ENCODE measurements at places on chromosomes 6 and 20.

DNA sequence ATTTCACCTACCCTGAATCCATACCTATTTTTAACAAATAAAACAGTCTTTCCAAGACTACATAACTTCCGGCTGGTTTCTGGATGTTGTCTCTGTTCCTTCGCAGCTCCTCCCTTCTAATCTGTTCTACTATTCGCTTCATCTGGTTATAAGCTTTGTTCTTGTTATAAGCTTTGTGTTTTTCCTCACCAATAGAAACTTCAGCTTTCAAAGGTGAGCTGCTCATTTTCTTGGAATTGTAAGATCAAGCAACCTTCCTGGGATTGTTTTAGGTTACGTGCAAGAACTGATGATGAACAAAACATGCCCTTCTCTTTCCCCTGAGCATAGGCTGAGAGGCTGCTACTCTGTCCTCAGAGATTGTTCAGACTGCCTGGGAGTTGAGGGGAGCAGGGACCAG is 2.1 kb downstream of the GFOD1 start:
- no peak for DNase-seq

DNA sequence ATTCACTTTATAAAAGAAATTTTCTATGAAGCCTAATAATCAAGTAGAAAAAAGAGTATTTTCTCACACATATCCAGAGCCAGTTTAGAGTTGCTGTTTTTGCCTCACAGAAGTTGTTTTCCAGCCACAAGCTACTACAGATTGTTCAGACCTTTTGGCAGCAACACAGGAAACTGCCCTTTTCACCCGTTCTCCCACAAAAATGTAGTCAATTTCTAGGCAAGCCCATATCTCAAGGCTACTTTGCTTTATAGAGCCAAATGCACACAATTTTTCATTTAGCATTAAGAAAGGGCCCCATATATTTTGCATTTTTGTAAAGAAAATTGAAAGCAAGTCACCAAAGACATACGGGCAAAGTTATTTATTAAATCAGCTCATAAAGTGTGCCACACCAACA is 49.5 kb downstream of the EPB41L2 start:
- no peak for DNase-seq

DNA sequence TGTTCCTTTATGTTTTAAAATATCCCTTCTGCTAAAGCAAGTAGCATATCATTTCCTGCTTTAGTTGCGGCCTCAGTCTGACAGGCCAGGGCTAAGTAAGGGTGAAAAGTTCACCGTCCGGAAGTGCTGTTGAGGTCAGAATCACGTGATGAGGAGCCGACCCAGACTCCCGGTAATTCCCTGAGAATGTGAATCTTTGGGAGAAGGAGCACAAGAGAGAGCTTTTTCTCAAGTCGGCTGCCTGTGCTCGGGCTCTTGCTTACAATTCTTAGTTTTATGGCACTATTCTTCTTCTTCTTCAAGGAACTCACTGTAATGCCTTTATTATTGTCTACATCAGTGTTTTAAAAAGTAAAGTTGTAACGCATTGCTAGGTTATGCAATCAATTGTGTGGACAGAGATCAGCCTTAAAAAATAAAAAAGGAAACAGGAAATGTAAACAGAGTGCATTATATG is 309.3 kb downstream of the PRL start:
- peak; percentile 3 for DNase-seq

DNA sequence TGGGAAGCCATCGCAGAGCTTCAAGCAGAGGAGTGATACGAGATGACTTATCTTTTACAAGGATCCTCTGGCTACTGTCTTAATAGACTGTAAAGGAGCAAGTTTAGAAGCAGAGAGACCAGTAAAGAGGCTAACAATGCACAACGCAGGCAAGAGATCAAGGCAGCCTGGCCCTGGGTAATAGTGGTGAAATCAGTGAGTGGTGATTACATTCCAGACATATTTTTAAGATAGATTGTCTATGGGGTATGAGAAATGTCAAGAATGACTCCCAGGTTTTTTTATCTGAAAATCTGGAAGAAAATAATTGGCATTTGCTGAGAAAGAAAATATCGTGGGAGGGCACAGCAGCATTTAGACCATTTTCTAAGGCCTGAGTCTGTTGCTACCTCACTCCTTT is 213.6 kb upstream of the HTR1E start:
- no peak for DNase-seq

- DNase-seq: no peak
Observed at GRCh38 chr20:63127700-63128364, 88.1 kb downstream of the YTHDF1 start.

DNA sequence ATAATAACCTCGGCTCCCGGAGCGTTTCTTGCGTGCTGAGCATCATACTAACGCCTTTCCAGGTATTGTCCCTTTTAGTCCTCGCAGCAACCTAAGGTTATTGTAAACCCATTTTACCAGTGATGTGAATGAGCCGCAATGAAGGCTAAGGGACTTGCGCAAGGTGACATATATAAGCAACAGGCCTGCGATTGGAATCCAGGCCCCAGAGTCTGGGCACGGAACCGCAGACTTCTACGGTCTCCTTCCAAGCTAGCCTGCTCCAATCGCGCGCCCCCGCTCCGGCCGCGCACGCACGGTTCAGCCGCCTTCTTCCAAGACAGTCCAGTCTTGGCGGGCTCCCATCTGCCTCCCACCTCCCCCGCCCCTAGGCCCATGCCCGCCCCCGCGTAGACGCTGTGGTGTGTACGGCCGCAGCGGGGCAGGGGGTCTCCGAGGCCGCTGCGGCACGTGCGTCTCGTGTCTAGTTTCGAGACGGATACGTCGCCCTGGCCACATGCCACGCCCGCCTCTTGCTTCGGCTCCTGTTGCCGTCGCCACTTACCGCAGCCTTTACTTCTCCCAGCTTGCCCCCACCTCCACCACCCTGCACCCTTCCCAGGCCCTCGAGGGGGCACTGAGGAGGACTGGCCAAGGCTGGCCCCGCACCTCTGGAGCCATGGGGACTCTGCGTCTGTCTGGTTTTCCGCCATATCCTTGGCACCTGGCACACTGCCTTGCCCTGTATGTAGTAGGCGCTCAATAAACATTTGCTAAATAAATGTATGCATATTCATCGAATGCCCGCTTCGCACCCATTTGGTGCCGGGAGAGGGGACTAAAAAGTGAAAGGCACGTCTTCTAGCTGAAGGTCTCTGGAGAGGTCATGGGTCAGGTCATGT is 855 bp upstream of the GFOD1 start:
- DNase-seq: no peak

DNA sequence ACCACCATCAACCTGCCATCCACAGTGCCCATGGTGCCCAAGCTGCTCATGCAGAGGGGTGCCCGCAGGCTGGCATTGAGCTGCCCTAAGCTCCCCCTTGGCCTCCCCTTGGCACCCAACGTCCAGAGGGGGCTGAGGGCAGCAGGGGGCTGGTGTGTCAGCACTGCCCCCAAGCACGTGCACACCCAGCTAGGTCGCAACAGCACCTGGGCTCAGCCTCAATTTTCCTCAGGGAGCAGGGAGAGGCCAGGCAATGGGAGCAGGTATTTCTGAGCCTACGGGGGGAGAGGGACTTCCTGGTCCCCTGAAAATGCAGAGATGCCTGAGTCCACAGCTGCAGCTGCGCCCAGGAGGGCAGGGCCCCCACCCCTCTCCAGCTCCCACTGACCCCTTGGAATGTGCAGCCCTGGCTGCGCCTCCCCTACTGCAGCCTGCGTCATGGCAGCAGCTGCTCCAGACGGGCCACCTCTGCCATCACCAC is 204.2 kb downstream of the ANKRD60 start:
- DNase-seq: no peak

- no peak for DNase-seq
Observed at GRCh38 chr20:57660922-57661745, 40.9 kb upstream of the ZBP1 start.

DNA sequence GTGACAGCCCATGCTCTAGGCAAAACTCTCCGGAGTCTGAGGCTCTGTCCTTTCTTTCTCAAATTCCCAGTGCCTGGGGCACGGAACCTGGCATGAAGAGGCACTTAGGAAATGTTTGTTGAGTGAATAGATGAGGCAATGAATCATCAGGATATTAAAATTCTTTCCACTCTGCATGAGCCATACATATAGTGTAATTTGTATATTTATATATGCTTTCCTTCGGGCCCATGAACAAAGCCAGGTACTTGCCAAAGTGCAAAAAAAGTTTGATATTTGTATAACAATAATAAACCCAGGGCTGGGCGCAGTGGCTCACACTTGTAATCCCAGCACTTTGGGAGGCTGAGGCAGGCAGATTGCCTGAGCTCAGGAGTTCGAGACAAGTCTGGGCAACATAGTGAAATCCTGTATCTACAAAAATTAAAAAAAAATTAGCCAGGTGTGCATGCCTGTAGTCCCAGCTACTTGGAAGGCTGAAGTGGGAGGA is 212.3 kb upstream of the ZNF217 start:
- no peak for DNase-seq

DNA sequence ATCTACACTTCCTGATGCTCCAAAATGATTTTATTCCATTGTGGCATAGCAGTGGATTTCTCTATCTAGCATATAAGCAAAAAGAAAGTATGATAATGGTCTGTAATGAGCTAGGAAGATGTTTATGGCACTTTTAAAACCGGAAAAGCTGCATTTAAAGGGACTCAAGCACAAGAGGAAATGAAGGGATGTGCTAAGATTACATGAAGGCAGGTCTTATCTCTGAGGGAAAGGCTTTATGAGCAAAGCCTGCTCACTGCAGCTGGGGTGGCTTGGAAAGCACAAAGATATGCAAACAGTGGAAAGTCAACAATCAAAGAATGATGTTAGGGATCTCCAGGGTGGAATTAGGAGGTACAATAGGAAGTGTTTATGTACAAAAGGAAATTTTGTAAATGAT is 138.2 kb downstream of the TENT5A start:
- no peak for DNase-seq

GRCh38 chr6:56291302-56291917 is 44.0 kb upstream of the COL21A1 start:
- no peak for DNase-seq

- peak; percentile 54 for DNase-seq
Observed at GRCh38 chr20:63567386-63568169, 6.5 kb downstream of the HELZ2 start.

GRCh38 chr6:56230976-56231566 is 16.3 kb downstream of the COL21A1 start:
- no peak for DNase-seq

- no peak for DNase-seq
Observed at GRCh38 chr6:11785774-11786579, 7.4 kb upstream of the ADTRP start.

Measured in stimulated activated CD8-positive, alpha-beta memory T cell treated with anti-CD3 and anti-CD28 coated beads, Interleukin-7, amount 100 ng/mL, for 48 hours (primary cell).